Body of pancreas (tissue), 4 donors: ENCODE measurements at places on chromosomes 6 and 20.

- no peak for DNase-seq
Observed at GRCh38 chr6:56552187-56553130, 90.2 kb downstream of the DST start.

DNA sequence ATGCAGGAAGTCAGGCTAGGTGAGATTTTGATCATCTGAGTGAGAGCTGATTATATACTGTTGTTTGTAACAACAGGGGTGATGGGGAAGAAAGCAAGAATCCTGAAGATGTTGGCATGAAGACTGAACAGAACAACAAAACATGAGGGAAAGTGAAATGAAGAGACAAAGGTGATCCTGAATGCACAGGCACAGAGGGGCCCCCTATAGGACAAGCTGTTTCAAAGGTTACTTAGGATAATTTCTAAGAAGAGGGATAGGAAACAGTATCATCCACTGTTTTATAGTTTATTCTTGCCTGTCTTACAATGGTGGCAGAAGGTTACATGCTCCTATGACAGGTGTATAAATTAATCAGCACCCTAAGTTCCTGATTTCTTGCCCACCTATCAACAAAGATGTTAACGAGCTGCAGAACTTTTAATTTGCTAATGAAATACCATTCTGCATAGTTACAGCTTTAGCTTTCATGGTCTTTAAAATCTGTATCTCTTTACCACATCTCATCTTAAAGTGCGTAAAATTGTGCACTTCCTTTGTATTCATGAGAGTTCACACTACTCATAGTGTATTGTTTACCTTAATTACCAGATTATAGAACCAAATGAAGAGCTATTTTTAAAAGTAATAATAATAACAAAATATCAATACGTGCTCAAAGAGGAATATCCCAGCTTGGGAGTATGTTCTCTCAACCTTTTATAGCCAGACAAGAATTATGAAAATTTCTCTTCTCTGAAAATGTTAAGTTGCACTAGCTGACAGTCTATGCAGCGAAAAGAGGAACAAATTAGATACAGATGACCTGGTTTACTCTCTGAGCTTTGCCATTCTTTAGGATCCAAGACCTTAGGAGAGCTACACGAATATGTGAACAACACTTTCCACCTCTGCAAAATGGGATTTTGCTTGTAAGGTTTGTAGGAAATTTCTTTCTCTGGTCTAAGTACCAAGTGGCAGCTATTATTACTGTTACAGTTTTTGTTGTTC lies 192.5 kb downstream of the EDN1 start:
- no peak for DNase-seq

- DNase-seq = no peak
Observed at GRCh38 chr6:170063431-170063830, 227.4 kb downstream of the DLL1 start.

GRCh38 chr20:54345301-54345724 lies 130.1 kb upstream of the DOK5 start:
- DNase-seq = no peak

GRCh38 chr6:121816361-121816760 lies 380.9 kb downstream of the GJA1 start:
- no peak for DNase-seq

GRCh38 chr6:25025919-25026301 lies 90.2 kb upstream of the RIPOR2 start:
- no peak for DNase-seq

- no peak for DNase-seq
Observed at GRCh38 chr20:56628015-56628872, 862 bp upstream of the TFAP2C start.

- DNase-seq = no peak
Observed at GRCh38 chr6:24321538-24322162, 36.2 kb downstream of the DCDC2 start.
